ENCODE measurements at places on chromosomes 7 and 10.

- no peak for DNase-seq
These were observed 26.2 kb upstream of the SLC29A3 start for GRCh38 chr10:71292624-71293445.

DNA sequence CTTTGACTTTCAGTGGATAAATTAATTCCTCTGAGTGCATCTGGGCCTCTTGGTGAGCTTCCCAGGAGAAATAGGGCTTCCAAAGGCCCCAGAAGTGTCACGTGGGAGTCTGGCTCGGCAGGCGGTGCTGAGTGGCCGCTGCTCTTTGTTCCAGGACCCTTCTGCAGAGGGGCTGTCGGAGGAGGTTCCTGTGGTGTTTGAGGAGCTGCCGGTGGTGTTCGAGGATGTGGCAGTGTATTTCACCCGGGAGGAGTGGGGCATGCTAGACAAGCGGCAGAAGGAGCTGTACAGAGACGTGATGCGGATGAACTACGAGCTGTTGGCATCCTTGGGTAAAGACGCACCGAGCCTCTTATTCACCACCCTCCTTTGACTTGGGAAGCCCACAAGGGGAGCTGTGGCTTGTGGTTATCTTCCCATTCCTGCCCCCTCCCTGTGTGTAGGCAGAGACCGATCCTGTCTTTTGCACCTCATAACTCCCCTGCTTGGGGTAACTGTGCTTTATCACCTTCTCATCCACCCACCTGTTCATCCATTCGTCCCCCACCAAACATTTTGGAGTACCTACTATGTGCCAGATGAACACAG lies 11.9 kb downstream of the ZNF862 start:
- no peak for DNase-seq

- no peak for DNase-seq
These were observed 55.4 kb downstream of the CAMK2B start for GRCh38 chr7:44269943-44270493.

- DNase-seq: no peak
These were observed 92.0 kb downstream of the LSMEM1 start for GRCh38 chr7:112572669-112573301.

DNA sequence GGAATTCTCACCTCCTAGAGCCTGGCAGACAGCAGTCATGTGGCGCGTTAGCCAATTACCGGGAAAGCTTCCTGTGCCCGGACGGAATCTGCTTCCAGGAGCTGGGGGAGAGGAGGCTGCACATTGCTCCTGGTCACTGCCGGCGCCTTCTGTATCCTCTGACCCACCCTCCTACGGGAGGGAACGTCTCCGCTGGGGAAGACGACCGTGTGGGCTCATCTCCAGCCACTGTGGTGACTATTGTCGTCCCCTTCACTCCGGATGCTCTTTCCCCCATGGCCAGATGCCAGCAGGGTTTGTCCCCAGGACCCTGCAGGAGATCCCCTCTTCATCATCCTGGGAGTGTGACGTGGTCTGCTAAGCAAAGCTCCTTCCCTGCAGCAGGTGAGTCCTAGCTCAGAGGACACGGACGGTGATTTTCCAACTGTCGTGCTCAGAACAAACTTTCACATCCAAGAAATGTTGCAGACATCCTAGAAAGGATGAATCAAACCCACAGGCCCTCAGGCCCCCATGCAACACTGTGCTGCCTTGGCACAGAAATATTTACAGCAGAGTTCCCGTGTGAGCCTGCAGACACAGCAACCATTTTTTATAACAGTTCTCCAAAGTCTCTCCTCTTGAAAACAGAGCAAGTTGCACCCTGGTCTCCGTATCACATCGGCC lies 29.6 kb upstream of the FAM20C start:
- DNase-seq: no peak

- DNase-seq: no peak
These were observed 53.1 kb upstream of the CPXM2 start for GRCh38 chr10:123944661-123945060.

DNA sequence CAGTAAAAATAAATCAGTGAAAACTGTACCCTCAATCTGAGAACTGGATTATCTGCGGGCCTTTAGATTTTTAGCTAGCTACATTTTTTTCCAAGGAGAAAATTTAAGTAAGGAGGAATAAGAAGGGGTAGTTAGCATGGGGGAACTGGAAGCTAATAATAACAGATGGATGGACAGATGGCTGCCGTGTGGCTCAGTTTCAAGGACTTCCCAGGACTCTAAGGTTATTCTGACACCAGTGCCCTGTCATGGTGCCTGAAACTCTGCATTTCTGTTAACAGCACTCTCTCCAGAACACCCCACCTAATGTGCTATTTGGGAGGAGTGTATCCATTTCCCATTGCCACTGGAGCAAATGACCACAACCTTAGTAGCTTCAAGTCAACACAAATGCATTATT lies 75.7 kb upstream of the PDE1C start:
- no peak for DNase-seq

- DNase-seq: no peak
These were observed 10.4 kb upstream of the ATXN7L1 start for GRCh38 chr7:105886776-105887175.

All from putamen (tissue), 1 donor.